ENCODE measurements at places on chromosomes 16 and 17.

GRCh38 chr17:32100971-32101631 is 41.2 kb upstream of the RHOT1 start:
- no peak for DNase-seq

DNA sequence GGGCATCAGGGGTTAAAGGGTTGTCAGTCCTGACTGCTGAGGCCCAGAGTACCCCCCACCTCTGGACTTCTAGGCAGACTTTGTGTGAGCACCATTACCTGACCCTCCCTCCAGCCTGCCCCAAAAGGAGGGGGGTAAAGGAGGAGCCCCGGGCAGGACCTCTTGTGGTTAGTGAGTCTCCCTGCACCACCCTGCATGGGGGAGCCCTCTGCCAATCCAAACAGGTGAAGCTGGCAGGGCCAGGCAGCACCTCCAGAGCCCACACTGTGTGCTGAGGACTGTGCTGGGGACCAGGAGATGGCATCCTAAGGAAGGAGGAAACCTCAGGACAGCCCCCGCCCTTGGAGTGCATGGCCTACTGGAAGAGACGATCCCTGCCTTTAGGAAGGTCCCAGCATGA is 2.6 kb upstream of the KRT14 start:
- no peak for DNase-seq

GRCh38 chr17:57470906-57471305 is 214.6 kb downstream of the MSI2 start:
- DNase-seq, result no peak

DNA sequence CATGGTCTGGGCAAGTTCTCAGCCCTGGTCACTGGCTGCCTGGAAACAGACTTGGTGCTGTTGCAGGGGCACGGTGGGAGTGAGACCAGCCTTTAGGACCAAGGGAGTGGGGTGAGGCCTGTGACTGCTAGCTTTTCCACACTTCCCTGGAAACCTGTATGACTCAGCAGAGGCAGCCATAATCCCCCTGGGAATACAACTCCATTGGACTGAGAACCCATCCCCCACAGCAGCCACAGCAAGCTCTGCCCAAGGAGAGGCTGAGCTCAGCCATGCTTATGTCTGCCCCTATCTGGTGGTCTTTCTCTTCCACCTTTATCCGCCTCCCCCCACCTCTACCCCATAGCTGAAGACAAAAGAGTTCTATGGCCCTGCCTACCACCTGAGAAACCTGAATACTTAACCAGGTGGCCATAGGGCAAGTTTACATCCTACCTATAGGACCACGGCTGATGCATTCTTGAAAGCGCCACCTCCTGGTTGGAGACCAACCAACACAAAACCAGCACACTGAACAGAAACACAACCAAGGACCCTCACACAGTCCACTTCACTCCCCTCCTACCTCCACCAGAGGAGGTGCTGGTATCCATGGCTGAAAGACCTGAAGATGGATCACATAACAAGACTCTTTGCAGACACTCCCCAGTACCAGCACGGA is 816.2 kb upstream of the SOX9 start:
- no peak for DNase-seq

- no peak for DNase-seq
These were observed 13.8 kb upstream of the ZKSCAN2 start for GRCh38 chr16:25271421-25271820.

DNA sequence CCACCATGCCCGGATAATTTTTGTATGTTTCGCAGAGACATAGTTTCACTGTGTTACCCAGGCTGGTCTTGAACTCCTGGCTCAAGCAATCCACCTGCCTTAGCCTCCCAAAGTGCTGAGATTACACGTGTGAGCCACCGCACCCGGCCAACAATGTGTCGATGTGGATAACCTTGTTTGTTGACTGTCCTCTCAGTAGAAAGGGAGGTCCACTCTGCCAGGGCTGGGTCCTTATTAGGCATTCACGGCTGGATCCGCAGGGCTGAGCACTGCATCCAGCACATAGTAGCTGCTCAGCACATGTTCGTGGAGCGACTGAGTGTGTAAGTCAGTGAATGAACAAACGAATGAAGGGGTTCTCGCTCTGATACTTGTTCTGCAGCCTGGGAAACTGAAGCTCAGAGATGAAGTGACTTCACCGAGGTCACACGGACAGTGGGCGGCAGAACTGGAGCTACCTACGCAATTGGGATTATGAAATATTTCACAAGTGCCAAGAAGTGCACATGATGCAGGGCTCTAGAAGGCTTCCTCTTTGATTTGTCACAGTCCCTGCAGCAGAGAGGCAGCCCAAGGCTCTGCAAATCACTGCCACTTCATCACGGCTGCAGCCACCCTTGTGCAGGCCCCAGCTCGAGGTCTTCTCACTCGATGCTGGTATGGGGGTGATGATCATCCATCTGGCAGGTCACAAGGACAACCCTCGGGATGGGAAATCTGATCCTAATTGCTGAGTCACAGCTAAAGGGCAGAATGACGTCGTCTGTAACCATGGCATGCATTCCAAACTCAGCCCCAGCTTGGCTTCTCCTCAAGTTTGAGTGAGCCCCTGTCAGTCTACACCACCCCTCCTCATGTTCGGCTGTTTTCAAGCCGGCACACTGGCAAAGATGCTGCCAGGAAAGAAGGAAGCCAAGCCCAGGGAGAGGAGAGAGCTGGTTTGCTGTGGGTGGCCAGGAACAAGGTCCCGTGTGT is 28.0 kb upstream of the SNN start:
- DNase-seq, result peak; percentile 100

- DNase-seq, result no peak
These were observed 65.3 kb upstream of the PLCG2 start for GRCh38 chr16:81713796-81714195.

DNA sequence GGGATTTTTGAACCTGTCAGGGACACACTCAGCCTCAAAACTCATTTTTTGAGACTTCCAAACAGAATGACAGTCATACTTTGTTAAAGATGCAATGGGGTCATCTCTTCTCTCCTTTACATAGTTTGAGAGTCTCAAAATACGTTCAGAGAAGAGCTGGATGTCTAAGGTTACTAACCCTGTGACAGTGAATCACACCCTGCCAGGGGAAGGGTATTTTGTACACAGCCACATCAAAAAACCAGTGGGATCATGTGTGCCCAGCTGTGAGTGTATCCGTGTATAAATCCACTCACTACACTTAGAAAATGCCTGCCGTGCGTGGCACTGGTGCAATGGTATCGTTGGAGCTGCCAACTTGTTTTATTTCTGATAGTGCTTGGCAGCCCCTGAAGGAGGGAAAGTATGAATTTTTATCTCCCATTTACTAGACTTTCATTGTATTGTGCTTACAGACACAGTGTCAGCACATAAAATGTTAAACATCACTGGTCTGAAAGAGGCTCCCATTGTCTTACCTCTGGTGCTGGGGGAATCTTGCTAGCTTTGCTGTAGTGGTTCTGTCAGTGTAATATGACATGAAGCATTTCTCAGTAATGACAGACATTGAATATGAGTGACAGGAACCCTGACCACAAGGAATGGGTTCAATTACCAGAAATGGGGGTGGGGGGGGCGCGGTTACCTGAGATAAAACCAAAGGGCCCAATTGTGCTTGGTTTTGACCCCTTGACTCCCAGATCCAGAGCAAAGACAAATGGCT is 256.3 kb downstream of the FTO start:
- DNase-seq, result no peak

DNA sequence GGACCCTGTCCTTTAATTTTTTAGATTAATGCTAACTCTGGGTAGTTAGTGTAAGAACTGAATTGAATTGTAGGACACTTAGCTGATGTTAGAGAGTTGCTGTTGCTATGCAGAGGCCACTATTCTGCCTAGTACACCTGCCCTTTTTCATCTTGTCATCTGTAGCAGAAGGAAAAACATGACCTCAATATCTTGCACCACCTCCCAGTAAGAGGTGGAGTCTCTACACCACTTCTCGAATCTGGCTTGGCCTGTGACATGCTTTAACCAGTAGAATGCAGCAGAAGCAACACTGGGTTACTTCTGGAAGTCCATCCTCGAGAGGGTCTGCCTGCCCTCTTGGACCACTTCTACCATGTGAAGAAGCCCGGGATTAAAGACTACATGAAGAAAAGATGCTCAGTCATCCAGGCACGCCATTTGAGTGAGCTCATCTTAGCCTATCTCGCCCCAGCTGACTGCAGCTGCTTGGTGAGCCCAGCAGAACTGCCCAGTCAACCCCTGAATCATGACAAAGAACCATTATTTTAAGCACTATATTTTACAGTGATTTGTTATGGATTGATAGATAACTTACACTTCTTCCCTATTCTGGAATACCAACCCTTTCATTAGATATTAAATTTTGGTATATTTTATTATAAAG is 153.5 kb downstream of the MYO1D start:
- peak; percentile 20 for DNase-seq

- no peak for DNase-seq
These were observed 11.5 kb downstream of the CETP start for GRCh38 chr16:56973294-56973689.

GRCh38 chr17:19996502-19996901 is 12.7 kb upstream of the SPECC1 start:
- no peak for DNase-seq

DNA sequence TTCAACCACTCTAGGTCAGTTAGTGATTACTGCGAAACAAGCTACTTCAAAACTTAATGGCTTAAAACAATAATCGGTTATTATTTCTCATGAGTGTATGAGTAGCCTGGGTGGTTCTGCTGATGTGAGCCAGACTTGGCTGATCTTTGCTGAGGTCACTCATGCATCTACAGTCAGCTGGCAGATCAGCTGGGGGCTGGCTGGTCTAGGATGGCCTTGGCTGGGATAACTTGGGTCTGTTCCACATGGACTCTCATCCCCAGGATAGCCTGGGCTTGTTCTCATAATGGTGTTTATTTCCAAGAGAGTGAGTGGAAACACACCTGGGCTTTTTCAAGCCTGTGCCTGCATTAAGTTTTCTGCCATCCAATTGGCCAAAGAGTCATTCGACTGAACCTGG is 13.0 kb downstream of the CCDC182 start:
- no peak for DNase-seq

GRCh38 chr16:79716645-79717332 is 116.3 kb upstream of the MAF start:
- peak; percentile 36 for DNase-seq

DNA sequence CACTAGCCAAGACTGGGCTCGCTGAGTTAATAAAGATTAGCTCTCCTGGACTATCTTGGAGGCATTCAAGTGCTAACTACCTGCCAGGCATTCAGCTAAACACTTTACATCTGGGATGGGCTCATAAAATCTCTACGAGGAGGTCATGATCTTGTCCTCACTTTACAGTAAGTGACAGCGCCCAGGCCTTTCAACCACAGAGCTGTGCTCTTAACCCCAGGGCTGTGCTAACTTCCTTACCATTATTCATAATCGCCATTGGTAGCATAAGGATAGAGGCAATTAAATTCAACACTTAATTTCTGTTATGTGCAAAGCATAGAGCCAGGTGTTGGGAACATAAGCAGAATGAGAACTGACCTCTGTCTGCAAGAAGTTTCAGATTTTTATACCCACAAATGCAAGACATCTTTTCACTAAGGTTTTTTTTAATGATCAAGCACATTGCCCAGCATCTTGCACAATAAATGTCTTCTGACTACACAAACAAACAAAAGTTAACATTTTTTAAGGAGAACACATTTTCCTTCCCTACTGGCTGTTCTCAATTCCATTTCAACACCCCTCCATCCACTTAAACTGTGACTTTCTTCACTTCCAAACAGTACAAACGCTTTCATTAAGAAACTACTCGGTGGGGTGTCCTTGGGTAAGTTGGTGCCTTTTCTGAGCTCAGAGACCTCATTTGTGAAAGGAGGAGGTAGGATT is 172.3 kb downstream of the C16orf78 start:
- no peak for DNase-seq

DNA sequence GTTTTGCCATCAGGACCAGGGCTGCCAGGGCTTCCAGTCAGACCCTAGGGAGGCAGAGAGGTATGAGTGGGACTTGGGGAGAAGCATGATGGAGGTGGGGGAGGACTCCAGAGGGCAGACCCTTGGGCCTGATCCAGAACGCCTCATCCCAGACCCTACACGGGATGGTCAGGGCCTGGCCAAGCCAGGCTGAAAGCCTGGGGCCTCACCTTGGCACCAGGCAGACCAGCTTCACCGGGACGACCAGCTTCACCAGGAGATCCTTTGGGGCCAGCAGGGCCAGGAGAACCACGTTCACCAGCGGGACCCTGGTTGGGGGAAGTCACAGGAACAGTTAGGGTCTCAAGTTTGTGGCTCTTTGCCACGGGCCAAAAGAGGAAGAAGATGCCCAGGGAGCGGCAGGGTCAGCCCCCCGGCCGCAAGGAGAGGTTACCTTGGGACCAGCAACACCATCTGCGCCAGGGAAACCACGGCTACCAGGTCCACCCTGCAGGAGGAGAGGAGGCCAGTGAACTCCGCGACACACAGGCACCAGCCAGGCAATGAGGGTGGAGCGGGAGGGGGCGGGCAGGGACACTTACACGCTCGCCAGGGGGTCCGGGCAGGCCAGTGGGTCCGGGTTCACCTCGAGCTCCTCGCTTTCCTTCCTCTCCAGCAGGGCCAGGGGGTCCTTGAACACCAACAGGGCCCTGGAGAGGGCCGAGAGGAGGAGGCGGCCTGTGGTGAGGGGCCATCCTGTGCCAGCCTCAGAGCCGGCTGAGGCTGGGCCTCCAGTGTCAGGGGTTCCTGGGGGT is 7.1 kb downstream of the COL1A1 start:
- no peak for DNase-seq

DNA sequence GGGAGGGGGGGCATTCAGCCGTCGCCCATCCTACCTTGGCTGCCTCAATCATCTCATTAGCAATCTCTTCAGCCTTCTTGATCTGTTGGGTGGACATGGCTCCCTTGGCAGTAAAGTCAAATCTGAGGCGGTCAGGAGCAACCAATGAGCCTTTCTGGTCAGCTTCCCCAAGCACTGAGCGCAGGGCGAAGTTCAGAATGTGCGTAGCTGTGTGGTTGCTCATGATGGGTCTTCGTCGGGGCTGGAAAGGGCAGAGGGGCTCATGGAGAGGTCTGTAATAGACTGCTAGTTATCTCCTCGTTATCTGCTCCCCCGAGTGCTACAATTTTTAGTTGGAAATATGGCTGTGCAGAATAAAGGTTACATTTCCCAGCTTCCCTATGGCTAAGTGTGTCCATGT is 7.2 kb upstream of the EXOSC6 start:
- no peak for DNase-seq

DNA sequence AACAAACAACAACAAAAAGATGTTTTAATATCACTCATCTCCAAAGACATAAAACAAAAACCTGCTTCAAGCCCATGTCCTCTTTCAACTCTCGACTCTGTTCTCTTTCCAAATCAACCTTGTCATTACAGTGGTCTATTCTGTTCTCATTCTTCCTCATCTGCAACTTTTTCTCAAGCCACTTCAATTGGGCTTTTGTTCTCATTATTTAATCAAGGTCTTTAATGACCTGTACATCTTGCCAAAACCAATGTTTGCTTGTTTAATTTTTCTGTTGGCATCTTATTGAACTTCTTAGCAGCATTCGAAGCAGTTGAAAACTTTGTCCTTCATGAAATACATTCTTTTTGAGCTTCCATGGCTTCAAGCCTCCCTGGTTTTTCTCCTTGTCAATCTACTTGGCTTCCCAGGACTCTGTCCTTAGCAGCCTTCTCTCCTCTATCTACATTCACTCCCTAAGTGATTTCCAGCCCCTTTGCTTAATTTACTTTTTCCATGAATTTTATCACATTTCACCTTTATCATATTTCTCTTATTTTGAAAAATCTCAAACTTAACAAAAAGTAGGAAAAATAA is 19.6 kb upstream of the RABEP1 start:
- DNase-seq, result no peak

GRCh38 chr17:69654981-69655855 is 240.7 kb downstream of the MAP2K6 start:
- peak; percentile 94 for DNase-seq
